COR-L47 (cell line): ENCODE measurements at places on chromosomes 6 and 20.

DNA sequence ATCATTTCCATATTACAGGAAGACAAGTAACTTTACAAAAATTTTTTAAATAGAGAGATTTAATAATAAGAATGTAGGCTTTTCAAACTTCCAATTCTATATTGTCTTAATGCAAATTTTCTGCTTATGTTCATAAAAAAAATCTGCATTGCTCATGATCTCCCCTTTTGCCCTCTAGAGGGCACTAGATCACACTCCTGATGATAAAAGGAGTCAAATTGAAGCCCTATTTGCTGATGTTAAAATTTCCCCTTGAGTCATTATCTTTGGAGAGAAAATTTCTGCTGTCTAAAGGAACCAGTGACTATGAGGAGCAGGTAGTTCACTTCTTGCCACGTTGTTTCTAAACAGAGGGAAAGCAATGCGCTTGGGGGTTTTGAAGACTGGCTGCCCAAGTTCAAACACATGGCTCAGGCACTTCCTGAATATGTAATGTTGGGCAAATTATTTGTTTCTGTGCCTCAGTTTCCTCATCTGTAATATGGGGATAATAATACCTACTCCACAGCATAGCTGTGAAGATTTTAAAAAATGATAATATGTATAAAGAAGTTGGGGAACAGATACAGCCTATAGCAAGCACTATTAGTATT, 874.2 kb downstream of the TFAP2A start:
- peak; percentile 58 for DNase-seq

- no peak for DNase-seq
These were observed 689 bp upstream of the BLOC1S5 start for GRCh38 chr6:8064638-8065518.

DNA sequence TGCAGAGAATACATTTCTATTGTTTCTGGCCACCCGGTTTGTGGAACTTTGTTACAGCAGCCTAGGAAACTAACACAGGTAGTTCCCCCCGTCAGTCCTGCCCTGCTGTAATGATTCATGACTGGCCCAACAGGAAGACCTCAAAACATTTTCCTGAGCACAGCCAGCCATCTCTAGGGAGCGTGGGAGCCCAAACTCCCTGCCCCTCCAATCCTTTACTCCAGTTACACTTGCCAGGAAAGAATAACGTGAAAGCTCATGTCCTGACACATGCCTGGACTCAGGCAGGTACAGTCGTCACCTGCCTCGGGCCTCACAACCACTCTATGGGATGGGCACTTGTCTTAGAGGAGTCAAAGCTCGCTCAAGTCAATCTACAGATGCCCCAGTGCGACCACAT, 8.4 kb downstream of the TXNDC5 start:
- DNase-seq = no peak

DNA sequence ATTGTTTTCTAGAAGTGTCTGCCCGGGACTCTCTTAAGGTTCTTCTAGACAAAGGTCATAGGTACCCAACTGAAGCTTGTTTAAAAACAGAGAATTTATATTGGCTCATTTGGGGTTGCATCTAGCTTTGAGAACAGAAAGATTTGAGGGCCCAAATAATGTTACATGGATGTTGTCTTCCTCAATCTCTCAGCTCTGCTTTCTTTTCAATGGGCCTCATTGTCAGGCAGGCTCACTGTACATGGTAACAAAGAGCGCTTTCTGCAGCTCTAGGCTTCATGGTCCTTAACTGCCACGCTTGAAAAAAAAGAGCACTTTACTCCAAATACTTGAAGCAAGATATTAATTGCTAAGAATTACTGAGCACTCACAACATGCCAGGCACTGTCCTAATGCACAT, 22.2 kb downstream of the NHLRC1 start:
- DNase-seq = no peak

DNA sequence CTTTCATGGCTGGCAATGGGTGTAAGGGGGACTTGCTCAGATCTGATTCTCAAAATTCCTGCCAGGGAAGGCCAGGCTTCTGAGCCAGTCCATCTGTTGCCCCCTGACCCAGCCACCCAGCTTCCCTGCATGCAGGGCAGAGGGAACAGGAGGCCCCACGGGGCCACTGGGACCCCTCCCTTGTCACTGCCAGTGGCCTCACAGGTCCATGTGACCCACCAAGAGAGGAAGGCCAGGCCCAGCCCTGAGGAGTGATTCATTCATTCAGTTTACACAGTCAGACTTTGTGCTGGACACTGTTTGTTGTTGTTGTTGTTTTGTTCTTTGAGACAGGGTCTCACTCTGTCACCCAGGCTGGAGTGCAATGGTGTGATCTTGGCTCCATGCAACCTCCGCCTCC, 39.5 kb downstream of the UBE2V1 start:
- DNase-seq = no peak

GRCh38 chr20:37336369-37337207, 9.4 kb upstream of the SRC start:
- DNase-seq = no peak

- no peak for DNase-seq
These were observed 89.1 kb downstream of the PHF3 start for GRCh38 chr6:63724721-63725120.
